Activated T-helper 1 cell treated with Interleukin-2 at 50 U/mL for 16 hours (primary cell): ENCODE measurements at places on chromosomes 6 and 20.

GRCh38 chr20:23639490-23639958 is 1.8 kb upstream of the CST3 start:
- DNase-seq = no peak

DNA sequence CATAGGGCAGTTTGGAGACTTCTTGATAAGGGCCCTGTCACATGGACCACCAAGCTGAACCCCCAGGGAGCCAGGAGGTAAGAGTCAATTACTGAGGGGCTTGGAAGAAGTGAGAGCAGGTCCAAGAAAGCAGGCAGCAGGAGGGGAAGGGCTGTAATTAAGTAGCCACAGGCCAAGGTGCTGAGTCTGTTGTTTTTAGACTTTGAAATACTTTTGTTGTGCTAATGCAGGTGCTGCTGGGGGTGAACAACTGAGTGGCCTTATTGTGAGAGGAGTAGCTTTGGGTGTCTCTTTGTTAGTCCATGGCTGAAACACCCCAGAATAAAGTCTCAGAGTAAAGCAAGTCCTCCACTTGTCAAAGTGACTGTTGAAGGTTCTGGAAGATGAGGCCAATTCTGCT is 267.0 kb upstream of the SUPT3H start:
- no peak for DNase-seq

GRCh38 chr6:83044091-83044768 is 21.4 kb downstream of the UBE3D start:
- DNase-seq = no peak

- no peak for DNase-seq
Measured at GRCh38 chr20:23412026-23412425, 9.3 kb downstream of the NAPB start.

GRCh38 chr20:5776077-5776476 is 25.9 kb downstream of the SHLD1 start:
- DNase-seq = no peak

DNA sequence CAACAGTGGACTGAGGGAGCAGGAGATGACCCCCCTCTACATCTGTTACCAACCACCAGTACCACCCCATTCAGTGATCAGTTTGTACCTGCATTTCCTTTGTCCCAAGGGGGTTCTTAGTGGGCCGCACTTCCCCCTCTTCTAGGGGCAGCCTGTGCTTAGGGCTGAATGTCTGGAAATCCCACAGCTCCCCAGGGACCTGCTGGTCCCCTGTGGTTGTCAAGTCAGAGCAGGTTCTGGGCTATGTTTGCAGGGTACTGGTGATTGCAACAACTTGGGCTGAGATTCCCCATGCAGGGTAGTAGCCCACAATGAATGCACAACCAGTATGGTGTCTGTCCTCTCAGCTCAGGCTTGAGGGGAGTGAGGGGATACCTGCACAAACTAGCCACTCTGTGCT is 39.7 kb upstream of the COL10A1 start:
- DNase-seq = no peak

DNA sequence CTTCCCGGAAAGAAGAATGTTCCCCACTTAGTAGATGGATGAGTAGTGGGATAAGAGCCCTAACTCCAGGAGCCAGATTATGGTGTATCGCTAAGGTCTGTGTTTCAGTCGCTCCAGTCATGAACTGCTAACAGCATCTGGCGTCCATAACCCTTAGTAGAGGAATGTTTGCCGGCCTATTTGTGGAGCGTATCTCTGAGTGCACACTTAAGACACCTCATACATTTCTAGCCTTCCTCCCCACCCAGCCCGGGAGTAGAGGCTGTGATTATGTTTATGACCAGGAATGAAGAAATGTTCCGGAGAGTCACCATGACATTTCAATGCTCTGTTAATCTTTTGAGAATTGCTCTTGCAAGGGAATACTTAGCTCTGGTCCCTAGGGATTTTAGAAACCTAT is 251.1 kb upstream of the SOX4 start:
- DNase-seq = no peak

- no peak for DNase-seq
Measured at GRCh38 chr6:10146715-10147451, 268.0 kb downstream of the TFAP2A start.

- DNase-seq = no peak
Measured at GRCh38 chr6:166736634-166737033, 109.6 kb upstream of the RPS6KA2 start.

DNA sequence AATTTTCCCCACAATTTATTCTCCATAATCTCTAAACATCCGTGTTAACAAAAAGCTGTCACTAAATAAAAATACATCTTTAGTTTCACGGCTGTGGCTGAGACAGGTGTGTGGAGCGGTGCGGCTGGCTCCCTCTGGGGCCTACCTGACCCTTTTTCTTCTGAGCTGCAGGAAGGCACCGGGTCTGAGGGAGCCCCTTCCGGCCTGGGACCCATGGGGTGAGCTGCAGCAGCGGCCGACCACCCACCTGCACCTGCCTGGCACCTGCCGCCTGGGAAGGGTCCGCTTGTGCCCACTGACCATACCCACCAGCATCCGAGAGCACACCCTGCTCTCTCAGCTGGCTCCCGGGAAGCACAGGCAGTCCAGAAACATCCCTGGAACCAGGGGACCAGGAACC is 41.5 kb upstream of the FNDC1 start:
- no peak for DNase-seq

DNA sequence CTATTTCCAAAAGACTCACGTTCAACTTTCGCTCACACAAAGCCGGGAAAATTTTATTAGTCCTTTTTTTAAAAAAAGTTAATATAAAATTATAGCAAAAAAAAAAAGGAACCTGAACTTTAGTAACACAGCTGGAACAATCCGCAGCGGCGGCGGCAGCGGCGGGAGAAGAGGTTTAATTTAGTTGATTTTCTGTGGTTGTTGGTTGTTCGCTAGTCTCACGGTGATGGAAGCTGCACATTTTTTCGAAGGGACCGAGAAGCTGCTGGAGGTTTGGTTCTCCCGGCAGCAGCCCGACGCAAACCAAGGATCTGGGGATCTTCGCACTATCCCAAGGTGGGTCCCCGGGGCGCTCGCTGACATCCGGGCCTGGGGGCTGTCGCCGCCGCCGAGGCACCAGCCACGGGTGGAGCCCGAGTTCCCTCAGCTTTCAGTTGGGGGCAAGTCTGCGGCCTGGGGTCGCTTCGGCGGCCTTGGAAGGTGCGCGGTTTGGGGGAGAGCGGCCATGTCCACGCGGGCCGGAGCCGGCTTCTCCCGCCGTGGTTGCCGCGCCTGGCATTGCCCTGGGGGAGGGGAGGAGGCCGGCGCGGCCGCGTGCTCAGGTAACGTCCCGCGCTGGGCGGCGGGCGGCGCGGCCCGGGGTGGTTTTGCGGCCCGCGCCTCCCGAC is 429 bp downstream of the AMD1 start:
- DNase-seq = peak; percentile 16

DNA sequence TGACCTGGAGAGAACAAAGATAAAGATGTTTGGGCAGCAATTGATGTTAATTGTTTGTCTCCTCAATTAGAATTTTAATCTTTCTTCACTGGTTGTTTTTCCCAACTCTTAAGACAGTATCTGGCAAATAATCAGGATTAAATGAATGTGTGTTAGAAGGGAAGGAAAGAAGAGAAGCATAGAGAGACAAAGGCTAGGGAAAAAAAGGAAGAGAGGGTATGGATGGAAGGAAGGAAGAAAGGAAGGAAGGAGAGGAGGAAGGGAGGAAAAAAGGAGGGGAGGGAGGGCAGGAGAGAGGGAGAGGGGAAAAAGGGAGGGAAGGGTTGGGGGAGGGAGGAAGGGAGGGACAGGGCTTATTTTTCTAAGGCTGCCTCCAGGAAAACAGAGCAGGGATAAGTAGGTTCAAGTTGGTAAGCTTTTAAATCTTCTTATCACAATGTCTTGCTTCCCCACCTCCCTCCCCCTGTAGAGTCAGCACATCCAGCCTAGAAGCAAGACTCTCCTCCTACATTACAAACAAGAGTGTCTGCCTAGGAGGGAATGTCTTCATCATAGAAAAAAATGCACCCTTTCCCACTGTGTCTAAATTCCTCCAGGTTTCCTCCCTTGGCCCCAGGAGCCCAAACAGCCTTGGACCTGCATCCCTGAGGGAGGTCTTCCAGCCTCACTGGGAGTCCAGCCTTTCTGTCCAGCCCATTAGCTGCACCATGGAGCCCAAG is 447.8 kb upstream of the JARID2 start:
- no peak for DNase-seq

DNA sequence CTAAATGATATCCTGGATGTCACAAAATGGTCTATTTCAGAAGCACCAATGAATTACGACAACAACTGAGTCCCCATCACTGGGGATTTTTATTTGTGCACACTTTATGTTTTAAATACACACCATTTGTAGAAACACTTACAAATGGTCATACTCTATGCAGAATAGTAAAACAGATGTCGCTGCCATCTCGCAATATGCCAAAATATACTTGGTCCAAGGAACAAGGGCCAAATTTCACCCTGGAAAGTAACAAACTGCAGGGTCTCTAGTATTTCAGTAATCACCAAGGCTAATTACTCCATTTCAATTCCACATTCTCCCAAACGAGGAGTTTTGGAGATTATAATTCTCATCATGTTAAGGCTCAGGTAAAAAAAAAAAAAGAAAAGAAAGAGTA is 215.2 kb downstream of the LMBRD1 start:
- no peak for DNase-seq

DNA sequence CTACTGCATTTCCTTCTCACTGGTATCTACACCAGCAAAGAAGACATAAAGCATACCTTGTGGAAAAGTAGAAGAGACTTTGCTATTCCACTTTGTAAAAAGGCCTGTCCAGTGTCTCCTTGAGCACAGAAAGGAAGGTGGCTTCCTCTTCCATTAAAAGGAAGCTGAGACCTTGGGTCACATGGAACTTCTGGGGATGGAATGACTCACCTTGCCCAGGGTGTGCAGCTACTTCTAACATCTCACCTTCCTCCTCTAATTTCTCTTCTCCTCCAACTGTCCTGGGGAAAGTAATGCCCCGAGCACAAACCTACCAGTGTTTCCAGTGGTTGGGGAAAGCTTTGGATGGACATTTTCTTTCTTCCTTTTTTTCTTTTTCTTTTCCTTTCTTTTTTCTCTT is 848.8 kb upstream of the MAP3K7 start:
- DNase-seq = no peak

- no peak for DNase-seq
Measured at GRCh38 chr6:113281431-113281830, 575.7 kb upstream of the MARCKS start.

GRCh38 chr6:37982317-37982716 is 162.8 kb downstream of the ZFAND3 start:
- DNase-seq = no peak

DNA sequence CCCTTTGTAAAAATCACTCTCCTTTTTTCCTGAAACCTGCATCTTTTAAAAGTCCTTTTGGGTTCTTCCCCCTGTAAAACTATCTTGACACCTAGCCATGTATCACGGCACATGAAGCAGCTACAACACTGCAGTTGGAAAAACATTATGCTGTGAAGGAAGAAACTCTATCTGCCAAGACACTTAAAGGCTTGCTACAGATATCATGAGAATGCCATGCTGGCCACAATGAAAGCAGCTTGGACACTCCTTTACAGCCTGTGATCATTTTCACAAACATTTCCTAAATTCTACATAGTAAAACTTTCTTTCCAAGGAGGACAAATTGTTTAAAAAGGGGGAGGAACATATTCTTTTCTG is 31.8 kb downstream of the CNKSR3 start:
- no peak for DNase-seq

DNA sequence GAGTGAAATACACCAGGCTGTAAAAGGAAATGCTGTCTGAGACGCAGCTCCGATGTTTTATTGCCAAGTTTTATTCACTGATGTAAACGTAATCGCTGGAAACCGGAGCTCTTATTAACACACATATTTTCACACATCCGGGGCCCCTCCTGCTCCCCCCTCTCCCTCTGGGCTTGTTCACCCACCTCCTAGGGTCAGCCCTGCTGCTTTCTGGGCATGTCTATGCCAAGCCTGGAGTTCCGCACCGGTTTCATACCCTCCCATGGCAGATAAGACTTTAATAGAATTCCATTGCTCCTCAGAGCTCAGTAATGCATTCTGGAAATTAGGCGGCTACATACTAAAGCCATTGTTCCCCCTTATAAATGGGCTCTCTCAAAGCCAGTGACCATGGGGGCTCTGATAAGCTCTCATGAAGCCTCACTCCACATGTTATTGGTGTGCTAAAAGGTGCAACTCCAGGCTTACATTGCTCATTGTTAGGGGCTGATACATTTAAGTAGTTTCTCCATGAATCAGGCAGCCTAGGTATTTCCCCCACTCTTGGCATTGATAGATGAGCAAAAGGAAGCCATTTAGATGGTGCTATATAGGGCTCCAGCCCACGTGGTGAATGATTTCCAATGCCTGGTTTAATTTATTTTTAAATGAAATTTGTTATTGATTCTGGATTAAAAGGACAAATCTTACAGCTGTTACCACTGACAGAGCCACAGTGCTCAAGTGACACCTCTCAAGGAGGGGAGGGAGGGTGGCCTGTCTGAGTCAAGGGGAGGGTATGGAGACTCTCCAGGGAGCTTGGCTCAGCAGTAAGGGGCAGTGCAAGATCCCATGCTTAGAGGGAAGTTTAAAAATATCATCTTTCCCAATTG is 4.5 kb upstream of the VSTM2L start:
- DNase-seq = no peak

DNA sequence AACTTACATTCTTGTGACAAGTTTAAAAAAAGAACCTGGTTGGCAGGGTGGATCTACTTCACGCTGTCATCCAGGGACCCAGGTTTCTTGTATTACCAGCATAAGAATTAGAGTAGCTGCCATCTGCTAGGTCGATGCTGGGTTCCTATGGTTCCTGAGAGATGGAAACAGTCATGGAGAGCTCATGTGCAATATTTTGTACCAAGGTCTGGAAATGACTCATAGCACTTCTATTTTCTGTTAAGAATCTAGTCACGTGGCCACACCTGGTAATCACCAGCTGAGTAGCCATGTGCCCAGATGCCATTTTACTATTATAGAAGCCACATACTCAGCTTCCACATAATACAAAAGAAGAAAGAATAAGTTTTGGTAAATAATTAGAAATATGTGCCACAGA is 171.3 kb downstream of the CD83 start:
- no peak for DNase-seq

DNA sequence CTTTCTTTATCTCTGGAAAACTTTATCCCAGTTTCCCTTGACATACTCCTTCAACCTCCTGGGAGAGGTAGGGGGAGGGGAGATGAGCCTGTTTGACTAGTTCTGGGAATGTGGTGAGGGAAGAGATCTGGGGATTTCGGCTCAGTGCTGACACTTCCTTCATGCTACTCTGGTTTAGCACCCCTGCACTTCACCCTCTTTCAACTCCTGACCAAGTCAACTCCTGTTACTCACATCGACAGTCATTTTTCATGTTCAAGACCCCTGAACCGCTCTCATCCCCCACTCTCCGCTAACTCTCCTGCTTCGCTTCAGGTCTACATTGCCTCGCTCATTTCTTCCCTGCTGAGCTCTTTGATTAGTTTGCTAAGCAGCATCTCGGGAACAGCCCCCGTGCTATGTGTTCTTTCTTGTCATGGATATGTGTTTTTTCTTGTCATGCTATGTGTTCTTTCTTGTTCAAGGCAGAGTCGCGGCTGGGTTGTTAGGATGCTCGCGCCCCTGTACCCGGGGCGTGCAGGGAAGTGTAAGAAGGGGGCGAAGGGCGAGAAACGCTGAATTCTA is 16.6 kb upstream of the TRIM27 start:
- DNase-seq = no peak
